H1 (cell line): ENCODE measurements at places on chromosomes 5 and 9. TPM values are rescaled to one million over a fixed set of nuclear protein-coding genes. Genes with fewer than 3 reads are reported as not detected.
A peak's percentile ranks its signal among the peaks of the same experiment; 100 is the strongest.

DNA sequence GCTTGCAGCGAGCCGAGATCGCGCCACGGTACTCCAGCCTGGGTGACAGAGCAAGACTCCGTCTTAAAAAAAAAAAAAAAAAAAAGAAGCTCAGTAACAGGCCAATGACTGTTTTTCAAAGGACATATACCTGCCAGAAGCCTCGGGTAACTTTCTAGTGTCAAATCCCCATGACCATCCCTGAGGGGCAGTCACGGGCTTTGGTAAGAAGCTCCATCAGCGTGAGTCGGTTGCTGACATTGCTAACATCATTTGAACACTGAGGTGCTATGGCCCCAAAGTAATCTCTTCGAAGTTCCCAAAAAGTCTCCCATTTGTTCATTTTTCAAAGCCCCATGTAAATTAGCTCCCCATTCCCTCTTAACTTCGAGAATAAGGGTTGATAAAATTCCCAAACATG lies 11.6 kb downstream of the NAIP start:
- DNase-seq = peak; percentile 27

- DNase-seq = peak; percentile 60
These were observed 466.1 kb downstream of the TLR4 start for GRCh38 chr9:118170032-118170955.

GRCh38 chr9:92263131-92263530 lies 30.4 kb downstream of the IARS1 start:
- no peak for DNase-seq

The PCDHGA9 gene
- polyA plus RNA-seq = 0.61 and 0.79 TPM in 2 replicates

DNA sequence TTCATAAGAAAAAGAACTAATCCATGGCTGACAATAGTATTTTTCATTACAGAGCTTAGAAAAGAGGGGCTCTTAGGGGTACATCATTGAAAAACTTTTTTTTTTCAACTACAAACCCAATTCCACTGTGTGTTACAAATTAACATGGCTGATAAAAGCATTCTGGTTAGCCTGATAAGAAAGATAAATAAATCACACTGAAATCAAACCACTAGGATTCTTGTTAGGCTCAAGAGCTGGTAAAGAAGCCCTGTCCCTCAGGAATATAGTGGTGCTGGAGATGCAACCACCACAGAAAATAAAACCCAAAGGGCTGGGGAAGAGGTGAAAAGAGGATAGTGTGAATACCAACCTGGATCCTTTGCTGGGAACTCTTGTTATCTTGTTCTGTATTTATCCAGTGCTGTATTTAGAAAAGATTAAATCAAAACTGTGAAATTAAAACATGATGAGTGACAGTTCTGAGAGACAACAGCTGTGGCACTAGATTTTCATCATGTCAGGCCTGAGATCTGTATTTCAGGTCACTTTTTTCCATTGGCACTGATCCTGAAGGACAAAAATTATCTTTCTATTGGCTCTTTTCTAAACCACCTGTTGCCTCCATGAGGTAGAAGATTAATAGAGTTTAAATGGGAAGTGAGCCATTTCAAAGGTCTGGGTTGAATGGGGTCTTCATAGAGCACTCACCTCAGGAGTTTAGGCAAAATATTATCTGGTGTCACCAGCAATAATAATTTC lies 118.6 kb downstream of the ARRDC3 start:
- no peak for DNase-seq

DNA sequence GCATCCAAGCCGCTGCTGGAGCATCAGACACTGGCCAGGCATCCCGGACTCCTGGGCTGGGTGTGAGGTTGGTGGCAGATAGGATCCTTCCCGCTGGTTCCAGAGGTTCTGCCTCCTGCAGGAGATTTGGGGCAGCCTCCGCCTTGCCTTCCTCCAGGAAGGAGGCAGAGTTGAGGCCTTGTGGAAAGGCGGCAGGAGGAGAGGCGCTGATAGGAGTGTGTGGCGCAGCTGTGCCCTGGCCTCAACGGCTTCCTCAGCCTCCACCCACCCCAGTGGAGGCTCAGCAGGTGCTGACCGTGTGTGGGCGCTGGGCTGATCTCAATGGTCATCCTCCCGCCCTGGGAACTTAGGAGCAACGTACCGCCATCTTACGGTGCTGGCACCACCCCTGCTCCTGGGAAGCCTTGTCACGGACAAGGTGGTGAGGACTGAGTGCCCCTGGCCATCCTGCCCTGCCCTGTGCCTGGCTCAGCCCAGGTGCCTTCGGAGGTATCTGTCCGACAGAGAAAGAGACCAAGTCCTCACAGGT lies 10.2 kb downstream of the NCS1 start:
- DNase-seq = no peak

DNA sequence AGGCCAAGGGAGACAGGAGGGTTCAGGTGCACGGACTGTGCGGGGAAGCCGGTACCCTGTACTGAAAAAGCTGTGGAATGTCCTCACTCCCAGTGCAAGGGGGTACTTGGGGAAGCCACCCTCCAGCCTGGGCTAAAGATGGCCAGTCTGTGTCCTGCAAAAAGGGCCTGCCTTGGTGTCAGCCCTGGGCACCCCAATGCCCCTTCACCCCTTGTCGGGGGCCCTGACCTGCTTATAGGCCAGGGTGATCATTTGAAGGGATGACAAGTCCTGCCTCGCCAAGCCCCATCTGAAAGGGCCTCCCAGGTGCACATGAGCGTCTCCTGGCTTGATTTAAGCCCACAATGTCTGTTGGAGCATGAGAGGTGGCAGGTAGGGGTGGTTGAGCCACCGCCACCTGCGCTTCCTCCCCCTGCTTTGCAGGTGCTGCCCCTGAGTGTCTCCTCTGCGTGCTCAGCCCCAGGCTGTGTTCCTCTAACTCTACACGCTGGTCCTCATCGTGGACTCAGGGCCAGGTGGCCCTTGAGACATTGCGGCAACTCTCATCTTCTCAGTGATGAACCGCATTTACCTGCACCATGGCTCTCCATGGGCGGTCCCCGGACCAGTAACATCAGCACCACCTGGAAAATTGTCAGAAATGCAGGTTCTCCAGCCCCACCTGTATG lies 97.0 kb downstream of the ANKRD33B start:
- no peak for DNase-seq

GRCh38 chr9:79766091-79766490 lies 194.3 kb downstream of the TLE4 start:
- DNase-seq = no peak

The ZFAND5 gene
- polyA plus RNA-seq = 76.7 and 79.5 TPM in 2 replicates

GRCh38 chr5:60993425-60993824 lies 48.4 kb downstream of the NDUFAF2 start:
- no peak for DNase-seq

- no peak for DNase-seq
These were observed 34.5 kb upstream of the ORM1 start for GRCh38 chr9:114288193-114289091.

GRCh38 chr9:2028888-2029287 lies 13.7 kb downstream of the SMARCA2 start:
- no peak for DNase-seq

DNA sequence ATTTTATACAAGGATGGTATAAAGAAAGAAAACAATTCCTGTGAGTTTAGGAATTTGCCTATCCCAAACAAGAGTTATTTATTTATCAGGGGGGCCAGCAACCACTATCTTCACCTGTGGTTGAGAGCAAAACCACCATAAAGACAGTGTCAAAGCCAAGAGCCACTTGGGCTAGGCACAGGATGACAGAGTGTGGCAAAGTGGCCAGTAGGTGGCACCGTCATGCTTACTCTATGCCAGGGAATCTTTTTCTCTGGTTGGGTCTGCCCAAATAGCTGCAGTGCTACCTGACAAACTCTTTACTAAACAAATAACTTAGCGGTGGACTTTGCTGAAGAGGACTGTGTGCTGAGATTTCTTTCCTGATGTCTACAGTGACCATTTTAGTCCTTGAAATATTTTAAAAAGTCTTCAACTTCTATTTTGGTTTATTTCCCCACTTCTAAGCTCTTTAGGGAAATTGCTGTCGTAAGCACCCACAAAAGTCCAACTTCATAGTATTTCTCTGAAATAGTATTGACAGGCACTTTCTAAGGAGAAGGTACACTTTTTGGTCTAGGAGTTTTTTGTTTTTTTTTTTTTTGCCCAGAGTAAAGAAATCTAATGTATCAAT lies 285.0 kb downstream of the RFX3 start:
- DNase-seq = peak; percentile 74

GRCh38 chr9:14752871-14753270 lies 30.3 kb upstream of the CER1 start:
- DNase-seq = no peak

- DNase-seq = peak; percentile 54
These were observed 160.6 kb downstream of the C9orf152 start for GRCh38 chr9:110047232-110047954.
